ENCODE measurements at places on chromosomes 3 and 15. TPM values are rescaled to one million over a fixed set of nuclear protein-coding genes. Genes with fewer than 3 reads are reported as not detected.

The GOLGA8O gene
- total RNA-seq: not detected

The PDZRN3 gene
- total RNA-seq: 0.68 TPM

The EXOG gene
- total RNA-seq: 9.0 TPM

The CFAP44 gene
- total RNA-seq: 0.82 TPM

The ZBBX gene
- not detected for total RNA-seq

The PTPRG gene
- total RNA-seq: 18.5 TPM

The LMAN1L gene
- not detected for total RNA-seq

The KNG1 gene
- not detected for total RNA-seq

The ALDH1A2 gene
- total RNA-seq: not detected

The TEX55 gene
- total RNA-seq: not detected

The MAP1A gene
- 37.3 TPM for total RNA-seq

The PLAAT1 gene
- 1.4 TPM for total RNA-seq

The SLC24A5 gene
- not detected for total RNA-seq

All from SJSA1 (cell line).